ENCODE measurements at places on chromosomes 16 and 17.
A peak's percentile ranks its signal among the peaks of the same experiment; 100 is the strongest.

DNA sequence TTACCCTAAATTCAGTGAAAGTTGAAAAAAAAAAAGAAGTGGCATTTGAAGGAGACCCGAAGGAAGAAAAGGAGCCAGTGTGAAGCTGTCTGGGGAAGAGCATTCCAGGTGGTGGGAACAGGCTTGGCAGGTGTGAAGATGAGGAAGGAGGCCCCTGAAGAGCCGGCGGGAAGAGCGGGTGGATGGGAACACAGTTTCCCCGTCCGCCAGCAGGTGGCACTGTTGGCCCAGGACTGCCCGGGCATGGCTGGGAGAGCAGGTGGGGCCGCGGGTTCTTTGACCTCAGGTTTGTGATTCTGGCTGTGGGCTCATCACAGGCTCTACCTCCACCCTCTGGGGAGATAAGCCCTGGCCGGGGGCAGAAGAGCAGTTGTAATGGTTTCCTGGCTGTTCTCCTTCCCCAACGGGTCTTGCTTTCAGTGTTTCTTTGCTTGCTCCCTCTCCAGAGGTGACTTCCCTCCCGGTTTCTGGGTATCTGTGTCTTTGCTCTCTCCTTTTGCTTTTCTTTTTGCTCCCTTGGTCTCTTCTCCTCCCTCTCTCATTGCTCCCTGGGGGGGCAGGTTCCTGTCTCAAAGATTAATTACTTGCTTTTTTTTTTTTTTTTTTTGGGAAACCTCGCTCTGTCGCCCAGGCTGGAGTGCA lies 32.3 kb downstream of the RAP1GAP2 start:
- peak; percentile 88 for DNase-seq

- DNase-seq = no peak
These were observed 6.0 kb upstream of the ARL2BP start for GRCh38 chr16:57239107-57239506.

DNA sequence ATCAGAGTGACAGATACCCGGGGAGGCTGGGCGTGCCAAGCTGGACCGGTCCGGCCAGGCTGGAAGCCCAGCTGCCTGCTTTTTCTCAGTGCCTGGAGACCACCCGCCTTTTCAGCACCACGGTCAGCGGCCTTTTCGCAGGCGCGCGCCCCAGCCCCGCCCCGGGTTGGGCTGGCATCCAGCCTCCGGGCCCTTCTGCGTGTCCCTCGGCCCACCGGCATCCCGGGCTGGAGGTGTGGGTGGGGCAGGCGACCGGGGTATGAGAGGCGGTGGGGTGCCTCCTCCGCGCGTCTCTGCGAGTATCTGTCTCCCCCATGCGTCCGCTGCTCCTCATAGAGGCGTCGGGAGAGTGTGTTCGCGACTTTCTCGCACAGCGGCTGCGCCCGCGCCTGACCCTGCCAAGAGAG lies 102.5 kb downstream of the MRM1 start:
- no peak for DNase-seq

DNA sequence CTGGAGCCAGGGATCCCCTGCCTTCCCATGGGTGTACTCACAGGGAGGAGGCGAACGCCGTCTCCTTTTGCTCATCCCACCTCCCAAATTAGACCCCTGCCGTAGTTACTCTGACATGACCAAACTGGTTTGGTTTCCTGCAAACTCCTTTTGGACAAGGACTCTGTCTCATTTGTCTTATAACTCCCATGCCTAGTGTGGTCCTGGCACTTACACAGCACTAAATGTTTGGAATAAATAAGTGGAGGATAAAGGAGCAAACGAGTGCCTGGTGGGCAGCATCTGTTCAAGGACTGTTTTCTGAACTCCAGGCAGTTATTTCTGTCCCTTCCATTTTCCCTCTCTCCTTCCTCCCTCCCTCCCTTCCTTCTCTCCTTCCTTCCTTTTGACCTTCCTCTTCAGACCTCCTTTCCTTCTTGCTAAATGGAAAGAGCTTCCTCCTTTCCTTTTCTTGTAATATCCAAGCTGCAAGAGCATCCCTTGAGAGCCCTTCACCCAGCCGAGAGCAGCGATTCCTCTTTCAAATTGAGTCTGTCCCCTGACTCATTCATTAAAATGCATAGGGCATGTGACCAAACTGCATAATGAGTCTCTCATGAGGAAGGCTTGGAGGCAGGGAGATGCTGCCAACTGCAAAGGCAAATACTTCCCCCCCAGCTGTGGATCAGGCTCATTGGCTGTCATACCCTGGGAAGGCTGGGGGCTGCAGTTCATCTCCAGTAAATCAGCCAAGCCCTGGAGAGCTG lies 36.8 kb downstream of the CHD9 start:
- no peak for DNase-seq

GRCh38 chr17:10208604-10209193 lies 10.3 kb upstream of the GAS7 start:
- DNase-seq = no peak

DNA sequence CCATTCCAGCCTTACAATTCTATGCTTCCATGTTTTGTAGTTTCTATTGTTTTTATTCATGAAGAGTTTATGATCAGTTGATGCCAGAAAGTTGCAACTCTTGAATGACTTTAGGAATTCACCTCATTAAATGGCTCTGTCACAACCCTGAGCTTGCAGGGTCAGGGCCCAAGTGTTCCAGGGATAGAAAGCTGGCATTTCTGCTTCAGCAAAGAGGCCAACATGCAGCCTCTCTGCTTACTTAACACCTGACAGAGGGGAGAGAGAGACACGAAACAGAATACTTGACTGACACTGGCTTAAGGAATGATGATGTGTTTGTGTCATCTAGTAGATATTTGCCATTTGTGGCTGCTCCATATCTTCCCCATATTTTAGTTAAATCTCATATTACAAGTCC lies 328.1 kb downstream of the CA10 start:
- no peak for DNase-seq

- DNase-seq = no peak
These were observed 87.0 kb downstream of the HELZ start for GRCh38 chr17:67157732-67158639.

DNA sequence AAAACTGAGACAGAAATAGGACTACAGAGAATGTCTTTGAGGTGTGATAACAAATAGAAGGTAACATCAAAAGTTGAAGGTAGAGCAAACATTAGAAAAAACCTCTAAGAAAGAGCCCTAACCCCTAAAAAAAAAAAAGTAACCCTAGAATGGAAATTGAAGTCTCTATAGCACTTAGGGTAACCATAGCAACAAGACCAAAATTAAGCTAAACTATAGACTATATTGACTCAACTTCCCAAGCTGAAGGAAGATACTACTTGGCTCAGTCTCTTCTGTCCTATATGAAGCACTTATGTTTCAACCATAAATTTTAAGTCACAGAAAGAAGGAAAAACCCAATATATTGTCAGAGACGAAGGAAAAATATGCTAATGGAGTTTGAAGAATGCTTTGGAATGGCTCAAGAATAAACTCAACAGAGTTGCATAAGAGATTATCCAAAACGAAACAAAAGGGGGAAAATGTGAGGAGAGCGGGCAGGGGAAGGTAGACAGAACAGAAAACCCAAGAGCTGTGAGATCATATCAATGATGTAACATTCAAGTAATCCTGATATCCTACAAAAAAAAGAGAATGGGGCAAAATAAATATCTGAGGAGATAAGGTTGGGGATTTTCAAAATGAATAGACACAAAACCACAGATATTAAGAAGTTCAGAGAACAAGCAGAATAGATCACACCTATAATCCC lies 88.4 kb downstream of the USP32 start:
- DNase-seq = no peak

DNA sequence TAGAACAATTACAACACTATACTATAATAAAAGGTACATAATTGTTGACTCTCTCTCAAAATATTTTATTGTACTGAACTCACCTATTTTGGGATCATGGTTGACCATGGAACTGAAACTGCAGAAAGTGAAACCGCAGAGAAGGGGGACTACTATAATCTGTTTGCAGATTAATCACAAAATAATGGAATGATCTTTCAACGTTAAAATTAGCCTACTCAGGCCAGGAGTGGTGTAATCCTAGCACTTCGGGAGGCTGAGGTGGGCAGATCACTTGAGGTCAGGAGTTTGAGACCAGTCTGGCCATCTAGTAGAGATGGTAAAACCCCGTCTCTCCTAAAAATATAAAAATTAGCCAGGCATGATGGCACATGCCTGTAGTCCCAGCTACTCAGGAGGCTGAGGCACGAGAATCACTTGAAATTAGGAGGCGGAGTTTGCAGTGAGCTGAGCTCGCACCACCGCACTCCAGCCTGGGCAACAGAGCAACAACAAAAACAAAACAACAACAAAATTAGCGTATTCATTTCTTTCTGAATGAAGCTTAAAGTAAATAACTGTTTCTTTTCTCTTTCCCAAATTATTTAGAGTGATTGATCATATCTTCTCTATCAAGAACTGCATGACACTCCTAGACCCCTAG lies 45.6 kb downstream of the IKZF3 start:
- no peak for DNase-seq

- no peak for DNase-seq
These were observed 211.2 kb downstream of the PARN start for GRCh38 chr16:14418795-14419225.

- DNase-seq = no peak
These were observed 75.5 kb downstream of the GPRC5B start for GRCh38 chr16:19809121-19809635.

DNA sequence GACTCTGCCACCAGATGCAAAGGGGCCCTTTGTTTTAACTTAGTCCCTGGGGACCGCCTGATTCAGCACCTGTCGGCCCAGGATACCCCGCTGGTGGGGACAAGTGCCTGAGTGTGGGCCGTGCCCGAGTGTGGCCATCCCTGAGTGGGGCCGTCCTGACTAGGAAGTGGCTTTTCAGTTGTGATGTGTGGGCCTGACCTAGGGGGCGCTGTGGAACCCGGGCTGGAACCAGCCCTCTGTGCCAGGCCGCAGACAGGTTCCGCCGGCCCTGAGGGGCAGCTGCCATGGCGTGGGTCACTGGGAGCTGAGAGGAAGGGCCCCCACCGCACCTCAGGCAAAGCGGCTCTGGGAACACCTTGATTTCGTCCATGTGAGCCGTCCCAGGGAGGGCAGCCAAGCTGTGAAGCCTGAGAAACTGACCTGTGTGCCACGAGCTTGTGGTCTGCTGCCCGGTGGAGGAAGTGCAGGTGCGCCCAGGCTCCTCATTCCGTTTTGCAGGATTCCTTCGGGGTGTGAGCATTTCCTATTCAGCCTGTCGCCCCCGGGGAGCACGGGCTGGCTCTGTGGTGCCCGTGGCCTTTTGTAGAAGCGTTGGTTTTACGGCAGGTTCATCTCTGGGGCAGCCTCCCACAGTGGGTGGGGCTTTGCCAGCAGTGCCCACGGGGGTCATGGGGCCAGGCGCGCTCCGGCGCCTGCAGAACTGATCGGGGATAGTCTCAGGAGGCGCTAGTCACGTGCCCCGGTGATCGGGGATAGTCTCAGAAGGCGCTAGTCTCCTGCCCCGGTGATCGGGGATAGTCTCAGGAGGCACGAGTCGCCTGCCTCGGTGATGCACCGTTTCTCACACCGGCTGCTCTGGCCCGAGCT lies 5.3 kb downstream of the RPL13 start:
- no peak for DNase-seq

- DNase-seq = no peak
These were observed 2.9 kb downstream of the RPL38 start for GRCh38 chr17:74206332-74206818.

- no peak for DNase-seq
These were observed 53.6 kb downstream of the LDHD start for GRCh38 chr16:75062976-75063346.

- no peak for DNase-seq
These were observed 1.8 kb downstream of the SRCIN1 start for GRCh38 chr17:38603786-38604478.

- no peak for DNase-seq
These were observed 3.6 kb upstream of the HIC1 start for GRCh38 chr17:2051061-2051932.

DNA sequence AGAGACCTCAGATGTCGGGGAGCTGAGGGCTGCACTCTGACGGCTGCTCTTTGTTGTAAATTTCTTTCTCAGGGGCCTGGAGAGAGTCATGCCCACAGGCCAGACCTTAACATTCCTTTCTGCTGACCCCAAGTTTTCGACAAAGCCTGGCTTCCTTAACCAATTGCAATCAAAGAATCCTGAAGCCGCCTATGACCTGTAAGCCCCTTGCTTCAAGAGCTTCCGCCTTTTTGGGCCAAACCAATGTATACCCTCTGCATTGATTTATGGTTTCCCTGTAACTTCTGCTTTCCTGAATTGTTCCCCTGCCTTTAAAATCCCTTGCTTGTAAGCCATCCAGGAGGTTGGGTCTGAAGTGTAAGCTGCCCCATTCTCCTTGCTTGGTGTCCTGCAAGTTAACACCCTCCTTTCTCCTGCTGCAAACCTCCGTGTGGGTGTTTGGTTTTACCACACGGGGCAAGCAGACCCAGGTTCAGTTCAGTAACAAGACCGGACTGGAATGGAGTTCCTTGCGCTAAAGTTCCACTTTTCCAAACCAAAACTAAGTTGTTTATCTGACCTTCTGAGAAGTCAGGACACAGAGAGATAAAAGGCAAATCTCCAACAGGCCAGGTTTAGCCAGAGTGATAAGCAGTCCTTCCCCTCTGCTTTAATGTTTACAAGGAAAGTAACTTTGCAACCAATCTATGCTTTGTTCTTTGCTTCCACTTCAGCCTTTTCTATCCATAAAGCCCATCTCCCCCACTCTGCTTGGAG lies 141.6 kb downstream of the KCNJ12 start:
- no peak for DNase-seq

GRCh38 chr17:63843910-63844677 lies 1.6 kb upstream of the SMARCD2 start:
- no peak for DNase-seq

GRCh38 chr16:8310323-8310722 lies 280.0 kb downstream of the TMEM114 start:
- no peak for DNase-seq

- no peak for DNase-seq
These were observed 86.9 kb downstream of the RBBP6 start for GRCh38 chr16:24626256-24626655.

GRCh38 chr17:63682441-63682840 lies 17.5 kb downstream of the LIMD2 start:
- no peak for DNase-seq

DNA sequence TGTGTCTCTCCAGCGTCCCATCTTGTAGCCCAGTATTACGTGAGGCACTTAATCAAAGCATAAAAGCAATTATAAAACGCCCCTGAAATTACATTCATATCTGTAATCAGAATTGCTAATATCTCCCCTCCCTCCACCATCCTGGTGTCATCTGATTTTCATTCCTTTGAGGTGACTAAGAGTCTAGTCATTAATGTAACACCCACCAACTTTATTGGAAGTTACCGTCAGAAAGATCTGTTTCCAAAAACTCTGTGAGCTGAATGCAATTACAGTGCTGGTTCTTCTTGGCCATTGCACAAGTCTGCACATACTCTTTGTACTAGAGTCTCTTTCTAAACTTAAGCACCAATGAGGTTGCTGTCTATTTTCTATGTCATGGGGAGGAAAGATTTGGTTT lies 12.5 kb upstream of the MAF start:
- no peak for DNase-seq

GRCh38 chr17:39791111-39791992 lies 53.6 kb downstream of the GRB7 start:
- DNase-seq = no peak

GRCh38 chr16:79318143-79318899 lies 282.2 kb downstream of the MAF start:
- no peak for DNase-seq

- no peak for DNase-seq
These were observed 13.0 kb upstream of the LYRM9 start for GRCh38 chr17:27906226-27906580.

All from activated CD4-positive, CD25-positive, alpha-beta regulatory T cell (primary cell).